Activated CD8-positive, alpha-beta T cell treated with anti-CD3 and anti-CD28 coated beads for 36 hours (primary cell): ENCODE measurements at places on chromosomes 4 and X. TPM values are rescaled to one million over a fixed set of nuclear protein-coding genes. Genes with fewer than 3 reads are reported as not detected.
A peak's percentile ranks its signal among the peaks of the same experiment; 100 is the strongest.

GRCh38 chr4:170089668-170090351, at the start of gene AADAT:
AADAT (minus strand) TSS chr4:170089956; CDS start chr4:170089690, 266 bp downstream.
- peak; percentile 51 for DNase-seq

The HTR2C gene
- not detected for total RNA-seq

- no peak for DNase-seq
These were observed 219.2 kb upstream of the RASGEF1B start for GRCh38 chr4:81690871-81691270.

- peak; percentile 1 for DNase-seq
These were observed 32.5 kb downstream of the LANCL3 start for GRCh38 chrX:37603938-37604409.

DNA sequence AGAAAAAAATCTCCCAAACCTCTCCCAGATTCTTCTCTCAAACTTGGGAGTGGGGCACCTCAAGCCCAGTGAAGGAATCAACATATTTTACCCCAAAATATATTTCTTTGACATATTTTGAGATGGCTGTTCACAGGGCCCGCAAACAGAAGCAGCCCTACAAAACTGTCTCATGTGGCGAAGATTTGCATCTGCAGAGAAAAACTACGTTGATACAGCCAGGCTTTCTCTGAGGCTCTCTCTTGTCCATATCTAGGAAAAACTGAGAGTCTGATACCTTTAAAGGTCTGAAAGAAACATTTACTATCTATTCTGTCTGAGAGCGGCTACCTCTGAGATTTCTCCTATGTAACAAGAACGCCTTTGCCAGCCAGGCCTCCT, 23.3 kb upstream of the TMSB4X start:
- no peak for DNase-seq

GRCh38 chr4:169012049-169012448, 2.0 kb upstream of the CBR4 start:
- DNase-seq = no peak

The RIBC1 gene
- total RNA-seq = 0.63 TPM

The HOPX gene
- total RNA-seq = 55.8 TPM
